ENCODE measurements at places on chromosomes 3 and 15.

DNA sequence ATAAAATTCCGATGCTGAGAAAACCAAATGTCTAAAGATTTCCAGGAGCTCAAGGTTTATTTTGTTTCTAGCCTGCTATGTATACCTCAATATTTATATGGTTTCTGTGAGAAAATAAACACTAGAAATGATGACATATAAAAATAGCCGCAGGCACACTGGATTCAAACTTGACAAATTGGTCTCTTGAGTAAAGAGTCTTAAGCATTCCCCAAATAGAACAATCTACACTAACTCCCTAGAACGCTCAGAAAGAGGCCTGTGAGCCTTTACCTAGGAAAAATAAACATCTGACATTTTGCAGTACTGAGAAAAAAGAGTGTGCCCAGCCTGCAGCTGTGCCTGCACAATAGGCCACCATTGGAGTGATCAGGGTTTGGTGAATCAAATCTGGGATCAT is 75.2 kb downstream of the NEK10 start:
- no peak for DNase-seq

DNA sequence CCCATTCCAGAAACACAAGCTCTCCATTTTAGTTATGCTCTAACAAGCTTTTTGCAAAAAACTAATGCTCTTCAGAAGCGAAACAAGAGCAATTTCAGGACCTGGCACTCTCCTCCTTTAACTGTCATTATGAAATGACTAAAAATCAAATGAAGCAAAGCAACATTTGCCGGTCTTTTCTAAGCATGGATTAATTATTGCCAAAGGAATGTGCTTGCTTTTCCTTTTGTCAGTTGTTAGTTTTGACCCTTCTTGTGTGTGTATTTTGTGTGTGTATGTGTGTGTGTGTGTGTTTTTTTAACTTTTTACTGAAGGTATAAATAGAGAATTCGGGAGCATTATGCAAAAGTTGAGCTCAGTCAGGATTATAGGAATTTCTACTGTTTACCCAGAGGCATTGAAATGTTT is 509.1 kb downstream of the TUSC7 start:
- no peak for DNase-seq

DNA sequence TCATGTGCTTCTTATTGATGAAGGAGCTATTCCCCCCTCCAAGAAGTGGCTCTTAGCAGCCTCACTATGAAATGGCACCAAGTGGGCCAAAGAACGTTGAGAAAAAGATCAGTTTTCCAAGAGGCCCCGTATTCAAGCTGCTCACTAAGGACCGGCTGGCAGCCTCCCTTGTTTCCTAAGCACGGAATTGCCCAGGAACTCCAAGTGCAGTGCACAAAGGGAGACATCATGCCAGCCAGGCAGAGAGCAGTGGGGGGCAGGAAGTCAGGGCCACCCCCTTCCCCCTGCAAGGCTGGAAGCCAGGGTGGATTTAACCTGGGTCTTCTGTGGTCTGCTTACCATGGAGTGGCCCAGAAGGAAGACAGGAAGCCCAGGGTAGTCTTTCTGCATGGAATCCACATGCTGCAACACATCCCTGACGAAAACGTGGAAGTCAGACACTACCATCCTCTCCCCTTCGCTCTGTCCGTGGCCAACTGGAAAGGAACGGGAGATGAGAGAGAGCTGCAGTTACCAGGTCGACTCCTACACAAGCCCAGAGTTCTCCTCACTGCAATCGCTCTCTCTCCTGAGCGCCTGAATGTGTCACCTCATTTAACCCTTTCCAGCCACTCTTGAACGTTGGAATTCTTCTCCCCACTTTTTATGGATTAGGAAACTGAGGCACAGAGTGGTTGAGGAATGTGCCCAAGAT is 49.5 kb downstream of the ABTB1 start:
- DNase-seq, result no peak

- no peak for DNase-seq
These were observed 33.3 kb upstream of the FLNB start for GRCh38 chr3:57974796-57975388.

- no peak for DNase-seq
These were observed 280.8 kb upstream of the UBE2E2 start for GRCh38 chr3:22922317-22922716.

DNA sequence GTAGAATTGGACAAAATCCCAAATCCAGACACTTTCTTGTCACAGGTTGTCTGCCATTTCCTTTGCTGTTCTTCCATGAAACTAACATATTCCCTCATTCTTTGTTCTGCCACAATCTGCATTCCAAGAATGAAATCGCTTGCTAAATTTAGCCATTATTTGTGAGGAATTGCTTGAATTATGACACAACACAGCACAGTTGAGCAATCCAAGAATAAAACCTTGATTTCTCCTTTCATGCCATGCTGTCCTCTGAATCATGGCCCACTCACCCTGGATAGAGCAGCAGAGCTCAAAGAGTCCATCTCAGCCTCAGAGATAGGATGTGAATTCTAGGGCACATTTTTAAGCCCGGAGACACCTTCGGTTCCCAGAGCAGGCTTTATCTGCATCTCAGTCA is 35.2 kb upstream of the GREM1 start:
- DNase-seq, result no peak

GRCh38 chr3:185685231-185686035 is 99.3 kb downstream of the SENP2 start:
- no peak for DNase-seq

DNA sequence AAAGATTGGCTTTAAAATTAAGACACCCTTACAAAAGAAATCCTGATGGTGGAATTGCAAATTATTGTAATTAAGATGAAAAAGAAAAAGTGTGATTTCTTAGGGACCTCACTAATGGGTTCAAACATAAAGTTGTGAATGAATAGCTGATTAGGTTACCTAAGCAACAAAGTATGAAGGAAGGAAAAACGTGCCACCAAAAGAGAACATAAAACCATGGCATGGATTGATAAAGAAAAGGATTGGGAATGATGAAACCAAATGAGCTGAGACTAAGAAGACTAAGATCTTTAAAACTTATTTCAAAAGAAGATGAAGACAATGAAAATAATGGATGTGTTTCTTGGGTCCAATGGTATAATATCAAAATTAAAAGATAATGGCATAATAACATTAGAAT is 32.2 kb upstream of the GUCA1C start:
- DNase-seq, result no peak

DNA sequence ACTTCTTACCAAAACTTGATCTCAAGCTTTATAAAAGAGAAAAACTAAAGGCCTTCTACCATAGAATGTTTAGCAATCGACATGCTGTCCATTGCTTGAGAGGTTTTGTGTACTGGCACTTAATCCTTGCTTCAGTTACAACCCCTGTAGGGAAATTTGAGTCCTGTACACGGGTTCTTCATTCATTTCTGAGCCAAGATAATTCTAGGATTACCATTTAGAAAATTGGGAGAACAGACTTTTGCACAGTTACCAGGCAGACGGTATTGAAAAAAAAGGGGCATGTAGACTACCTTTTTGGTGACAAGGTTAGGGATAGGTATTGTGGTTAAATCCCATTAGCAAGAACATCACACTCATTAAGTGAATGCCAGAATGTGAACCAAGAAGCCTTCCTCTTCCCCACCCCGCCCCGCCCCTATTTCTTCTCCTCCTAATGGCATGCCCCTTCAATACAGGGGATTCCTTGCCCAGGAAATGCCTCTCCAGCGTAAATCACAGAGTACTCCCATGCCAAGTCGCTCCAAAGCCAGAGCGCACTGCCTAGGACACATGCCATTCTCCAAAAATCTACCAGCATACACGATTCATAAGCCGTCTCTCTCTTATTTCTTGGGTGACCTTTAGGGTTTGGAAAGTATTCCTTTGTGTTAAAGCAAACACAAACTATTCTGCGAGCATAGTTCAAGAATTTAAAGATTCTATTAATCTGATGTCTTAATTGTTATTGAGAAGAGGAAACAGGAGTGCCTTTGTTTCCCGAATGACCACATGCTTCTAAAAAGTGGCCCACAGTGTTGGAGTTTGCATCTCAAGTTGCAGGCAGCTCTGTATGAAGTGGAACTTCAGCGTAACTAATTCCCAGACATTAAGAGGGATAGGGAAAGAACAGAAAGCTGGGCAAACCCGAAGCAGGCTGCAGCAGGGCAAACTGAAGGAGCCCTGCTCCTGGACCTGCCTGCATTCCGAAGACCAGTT is 164.0 kb upstream of the NR2F2 start:
- DNase-seq, result no peak

DNA sequence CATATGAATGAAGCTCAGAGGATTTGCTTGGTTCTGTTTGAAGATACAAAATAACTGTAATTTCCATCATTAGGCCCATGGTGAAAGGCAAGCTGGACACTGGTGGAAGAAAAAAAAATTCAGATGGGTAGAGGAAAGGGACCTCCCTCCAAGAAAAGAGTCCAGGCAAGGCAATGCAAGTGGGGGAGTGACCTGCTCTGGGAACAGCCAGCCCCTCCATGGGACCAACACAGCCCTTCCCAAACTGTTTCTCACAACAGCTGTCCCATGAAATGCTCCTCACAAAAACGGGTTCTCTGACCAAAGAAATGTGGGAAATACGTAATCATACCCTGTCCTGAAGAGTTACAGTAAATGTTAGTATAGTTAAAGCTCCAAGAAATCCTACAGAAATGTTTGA is 4.4 kb upstream of the AP3S2 start:
- no peak for DNase-seq

GRCh38 chr3:88133711-88134263 is 16.0 kb upstream of the C3orf38 start:
- no peak for DNase-seq

DNA sequence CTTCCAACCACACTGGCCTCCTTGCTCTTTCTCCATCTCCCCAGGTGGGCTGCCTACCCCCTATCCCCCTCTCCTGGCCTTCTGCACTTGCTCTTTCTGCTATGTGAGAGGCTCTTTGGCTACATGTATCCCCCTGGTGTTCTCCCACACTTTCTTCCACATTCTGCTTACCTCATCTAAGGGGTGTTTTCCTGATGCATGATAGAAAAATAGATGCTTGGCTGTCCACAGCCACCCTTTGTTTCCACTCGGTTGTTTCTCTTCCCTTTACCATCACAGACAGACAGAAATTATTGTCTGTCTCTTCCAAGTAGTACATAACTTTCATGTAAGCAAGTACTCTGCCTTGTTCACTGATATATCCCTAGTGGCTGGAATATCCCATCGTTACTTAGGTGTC is 39.2 kb downstream of the MCTP2 start:
- DNase-seq, result no peak

- DNase-seq, result no peak
These were observed 788.7 kb upstream of the DPPA4 start for GRCh38 chr3:110126065-110126464.

DNA sequence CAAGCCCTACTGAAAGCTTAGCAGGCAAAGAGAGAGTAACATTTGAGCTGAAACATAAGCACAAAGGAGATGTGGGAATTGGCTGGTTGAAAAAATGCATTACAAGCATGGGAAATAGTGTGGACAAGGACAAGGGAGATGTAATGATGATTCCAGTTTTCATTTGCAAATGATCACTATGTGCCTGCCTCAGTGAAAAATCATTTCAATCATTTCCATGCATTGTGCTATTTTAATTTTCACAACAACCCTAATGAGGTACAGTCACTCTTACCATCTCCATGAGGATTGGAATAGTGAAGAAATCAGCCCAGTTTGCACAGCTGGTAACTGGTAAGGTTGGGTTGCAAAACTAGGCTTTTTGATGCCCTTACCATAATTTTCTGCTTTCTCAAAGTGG is 123.2 kb downstream of the ARNT2 start:
- no peak for DNase-seq

GRCh38 chr3:50510325-50510724 is 6.9 kb upstream of the CACNA2D2 start:
- no peak for DNase-seq

- DNase-seq, result no peak
These were observed 69.7 kb upstream of the TPM1 start for GRCh38 chr15:62972814-62973213.

DNA sequence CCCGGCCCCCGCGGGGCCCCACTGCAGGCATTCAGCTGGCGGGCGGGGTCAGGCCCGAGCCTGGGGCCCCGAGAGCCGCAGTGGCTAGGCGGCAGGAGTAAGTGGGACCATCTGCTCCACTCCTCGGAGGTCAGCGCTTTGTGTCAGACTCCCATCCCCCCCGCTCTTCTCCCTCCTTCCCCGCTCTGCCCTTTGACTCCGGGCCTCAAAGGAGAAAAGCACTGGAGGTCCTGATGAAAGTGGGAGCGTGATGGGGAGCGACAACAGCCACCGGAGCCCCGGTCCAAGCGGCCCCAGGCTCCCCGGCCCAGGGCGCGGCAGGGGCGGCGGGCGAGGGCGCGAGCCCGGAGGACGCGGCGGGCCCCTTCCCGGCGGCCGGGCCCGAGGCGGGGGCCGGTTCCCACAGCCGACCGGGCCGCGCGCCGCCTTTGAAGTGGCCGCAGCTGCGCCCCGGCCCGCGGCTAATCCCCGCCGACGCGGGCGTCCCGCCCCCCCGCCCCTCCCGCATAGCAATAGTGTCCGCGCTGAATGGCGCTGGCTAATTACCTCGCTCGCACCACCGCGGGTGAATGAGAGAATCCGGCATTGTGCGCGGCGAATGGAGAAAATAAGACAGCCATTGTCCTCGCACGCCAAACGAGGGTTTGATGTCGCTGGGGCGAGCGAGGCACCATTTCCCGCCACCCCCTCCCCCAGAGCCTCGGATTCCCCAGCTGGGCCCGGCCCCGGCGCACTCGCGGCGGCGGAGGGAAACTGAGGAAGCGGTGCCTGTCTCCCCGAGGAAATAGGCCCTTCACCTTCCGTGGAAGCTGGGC is 22.4 kb downstream of the IGDCC3 start:
- no peak for DNase-seq

DNA sequence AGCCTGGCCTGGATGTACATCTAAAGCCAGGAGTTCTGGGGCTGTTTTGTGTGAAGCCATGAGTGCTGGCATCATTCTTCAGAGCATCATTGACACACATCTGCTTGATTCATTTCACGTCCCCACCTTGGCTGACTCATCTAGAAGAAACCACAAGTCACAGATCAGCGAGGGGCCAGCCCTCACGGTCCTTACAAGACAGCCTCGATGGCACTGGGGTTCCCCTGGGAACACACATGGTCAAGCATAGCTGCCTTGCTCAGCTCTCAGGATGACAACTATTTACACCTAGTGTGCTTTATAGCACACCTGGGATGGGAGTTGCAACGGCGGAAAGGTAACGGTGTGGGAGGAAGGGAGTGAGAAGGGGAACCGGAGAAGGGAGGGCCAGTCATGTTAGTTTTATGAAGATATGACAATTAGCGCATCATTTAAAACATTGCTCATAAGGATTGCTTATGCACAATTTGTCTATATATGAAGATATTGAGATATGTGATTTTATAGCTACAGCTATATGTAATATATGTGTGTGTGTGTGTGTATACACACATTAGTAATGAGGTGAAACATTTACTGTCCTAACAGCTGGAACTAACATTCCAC is 227.1 kb downstream of the RPLP1 start:
- DNase-seq, result peak; percentile 47

GRCh38 chr3:16520241-16520969 is 6.9 kb upstream of the RFTN1 start:
- no peak for DNase-seq

- no peak for DNase-seq
These were observed 90.6 kb downstream of the POLR2M start for GRCh38 chr15:57797110-57797509.

GRCh38 chr3:10281951-10282350 is 10.8 kb downstream of the GHRL start:
- no peak for DNase-seq

- DNase-seq, result no peak
These were observed 7.7 kb upstream of the FGD5 start for GRCh38 chr3:14810801-14811661.

Data from stimulated activated CD8-positive, alpha-beta memory T cell treated with anti-CD3 and anti-CD28 coated beads, Interleukin-7, amount 100 ng/mL, for 48 hours (primary cell).